ENCODE measurements at places on chromosomes 4 and X. TPM values are rescaled to one million over a fixed set of nuclear protein-coding genes. Genes with fewer than 3 reads are reported as not detected.

BEX5 gene
- 1.6 TPM for total RNA-seq

- no peak for DNase-seq
Observed at GRCh38 chr4:176359590-176359989, 39.8 kb downstream of the SPCS3 start.

GRCh38 chr4:102216666-102217065 is 128.6 kb downstream of the SLC39A8 start:
- DNase-seq, result no peak

PRDM8 gene
- total RNA-seq, result 5.9 TPM

- no peak for DNase-seq
Observed at GRCh38 chrX:151633157-151633556, 62.1 kb upstream of the PRRG3 start.

DNA sequence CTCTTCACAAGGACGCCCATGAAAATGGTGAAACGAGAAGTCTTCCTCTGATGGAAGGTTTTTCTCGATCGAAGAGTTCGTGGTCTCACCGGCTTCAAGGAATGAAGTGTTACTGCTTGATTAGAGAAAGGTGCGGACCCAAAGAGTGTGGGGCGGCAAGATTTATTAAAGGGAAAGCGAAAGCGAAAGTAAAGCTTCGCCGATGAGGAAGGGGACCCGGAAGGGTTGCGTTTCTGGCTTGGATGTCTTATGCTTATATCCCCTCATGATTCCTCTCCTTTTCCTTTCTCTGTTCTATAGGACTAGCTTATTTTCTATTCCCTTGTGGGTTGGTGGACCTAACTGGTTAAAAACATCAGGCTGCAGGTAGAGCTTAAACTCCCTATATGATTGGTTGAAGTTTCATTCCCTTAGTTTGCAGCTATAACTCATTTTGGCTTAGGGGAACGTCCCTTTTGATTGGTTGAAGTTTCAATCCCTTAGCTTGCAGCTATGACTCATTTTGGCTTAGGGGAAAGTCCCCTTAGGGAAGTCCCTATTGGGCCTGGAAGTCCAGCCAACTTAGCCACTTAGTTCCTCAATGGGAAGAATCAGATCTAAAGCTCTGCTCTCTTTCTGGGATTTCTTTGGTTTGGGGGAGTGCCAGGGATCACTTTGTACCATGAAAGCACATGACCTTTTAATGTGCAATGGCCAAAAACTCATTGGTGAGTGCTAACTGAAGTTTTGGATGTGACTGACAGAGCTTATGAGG is 1025.0 kb upstream of the PCDH10 start:
- DNase-seq, result no peak

DNA sequence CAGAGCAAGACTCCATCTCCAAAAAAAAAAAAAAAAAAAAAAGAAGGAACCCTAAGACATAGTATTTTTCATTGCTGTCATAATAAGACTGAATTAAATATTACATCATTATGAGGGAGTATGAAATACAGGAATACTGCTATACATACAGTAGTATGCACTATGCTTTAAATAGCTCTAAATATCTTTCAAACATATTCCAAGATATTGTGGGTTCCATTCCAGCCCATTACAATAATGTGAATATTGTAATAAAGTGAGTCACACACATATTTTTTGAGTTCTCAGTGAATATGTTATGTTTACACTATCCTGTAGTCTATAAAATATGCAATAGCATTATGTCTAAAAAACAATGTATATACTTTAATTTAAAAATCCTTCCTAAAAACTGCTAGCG is 64.8 kb downstream of the GPM6A start:
- no peak for DNase-seq

HPGDS gene
- total RNA-seq, result 7.5 TPM

PROM1 gene
- 0.64 TPM for total RNA-seq

DNA sequence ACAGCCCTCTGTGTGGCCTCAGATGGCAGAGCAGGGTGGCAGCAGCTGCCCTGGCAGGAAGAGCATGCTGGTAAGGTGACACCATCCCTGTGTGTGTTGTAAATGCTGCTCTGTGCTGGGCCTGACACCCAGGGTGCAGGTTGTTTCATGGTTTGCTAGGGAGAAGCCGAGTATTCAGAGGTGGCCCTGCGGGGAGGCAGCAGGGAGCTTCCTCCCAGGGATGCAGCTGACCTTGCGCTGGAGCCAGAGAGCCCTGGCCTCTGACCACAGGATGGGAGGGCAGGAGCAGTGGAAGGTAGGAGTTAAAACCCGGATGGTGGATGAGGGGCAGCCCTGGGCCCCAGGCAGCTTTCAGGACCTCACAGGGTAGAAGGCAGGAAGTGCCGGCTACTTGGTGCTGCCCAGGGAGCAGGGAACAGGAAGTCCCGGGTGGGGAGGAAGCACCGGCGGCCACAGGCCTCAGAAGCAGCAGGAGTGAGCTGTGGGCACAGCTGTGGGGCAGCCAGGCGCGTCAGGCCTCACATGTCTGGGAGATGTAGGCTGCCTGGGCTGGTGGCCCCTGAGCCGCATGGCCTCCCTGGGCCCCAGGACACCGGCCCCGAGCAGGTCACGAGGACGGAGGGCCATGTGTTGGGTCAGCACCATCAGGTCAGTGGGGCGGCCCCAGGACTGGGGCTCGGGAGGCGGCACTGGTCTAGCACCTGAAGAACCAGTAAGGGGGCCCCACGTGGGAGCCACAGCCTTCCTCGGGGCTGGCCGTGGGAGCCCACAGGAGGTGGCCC is 19.1 kb downstream of the SH3BP2 start:
- no peak for DNase-seq

- no peak for DNase-seq
Observed at GRCh38 chr4:9765091-9765490, 16.3 kb upstream of the DRD5 start.
